ENCODE measurements at places on chromosomes 2 and 18.

- DNase-seq, result no peak
Observed at GRCh38 chr18:23380001-23380550, 73.0 kb upstream of the RIOK3 start.

DNA sequence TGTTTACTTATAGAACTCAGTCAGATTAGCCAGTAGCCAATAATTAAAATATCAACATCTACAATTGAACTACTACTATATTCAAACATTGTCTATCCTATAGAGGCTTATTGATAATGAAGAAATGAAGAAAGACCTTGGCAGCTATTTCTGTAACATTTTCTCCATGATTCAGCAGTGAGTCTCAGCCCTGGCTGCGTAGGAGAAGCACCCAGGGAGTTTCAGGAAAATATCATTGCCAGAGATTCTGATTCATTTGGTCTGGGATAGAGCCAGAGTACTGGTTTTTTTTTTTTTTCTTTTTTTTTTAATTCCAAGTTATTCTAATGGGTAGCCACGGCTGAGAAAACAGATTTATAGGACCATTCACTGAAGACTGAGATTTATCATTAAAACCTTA lies 404.8 kb downstream of the TXNL1 start:
- DNase-seq, result no peak

- no peak for DNase-seq
Observed at GRCh38 chr2:176461098-176461808, 192.0 kb downstream of the MTX2 start.

DNA sequence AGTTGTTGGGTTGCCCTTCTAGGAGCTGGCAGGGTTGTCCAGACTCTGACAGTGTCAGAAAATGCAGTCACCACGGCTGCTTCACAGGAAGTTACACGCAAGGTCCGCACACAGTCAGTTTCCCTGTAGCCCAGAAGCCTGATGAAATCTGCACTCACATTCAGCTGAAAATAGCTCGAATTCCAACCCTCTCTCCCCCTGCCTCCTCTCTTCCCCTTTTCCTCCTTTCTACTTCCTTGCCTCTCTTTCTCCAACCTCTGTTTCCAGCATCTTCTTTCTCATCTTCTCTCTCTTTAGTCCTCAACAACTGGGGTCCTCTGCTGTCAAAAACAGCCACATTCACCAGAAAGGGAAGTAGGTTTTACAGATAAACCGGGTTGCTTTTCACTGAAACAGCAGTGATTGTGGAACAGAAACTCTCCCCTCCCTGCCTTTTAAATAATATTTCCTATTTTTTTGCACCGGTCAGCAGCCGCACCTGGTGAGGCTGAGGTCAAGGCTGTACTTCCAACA lies 69.3 kb downstream of the BCL11A start:
- no peak for DNase-seq

- no peak for DNase-seq
Observed at GRCh38 chr2:45755585-45756335, 104.3 kb downstream of the PRKCE start.

GRCh38 chr2:45725731-45726130 lies 74.3 kb downstream of the PRKCE start:
- no peak for DNase-seq

GRCh38 chr2:237059155-237059875 lies 26.4 kb upstream of the COPS8 start:
- DNase-seq, result no peak

DNA sequence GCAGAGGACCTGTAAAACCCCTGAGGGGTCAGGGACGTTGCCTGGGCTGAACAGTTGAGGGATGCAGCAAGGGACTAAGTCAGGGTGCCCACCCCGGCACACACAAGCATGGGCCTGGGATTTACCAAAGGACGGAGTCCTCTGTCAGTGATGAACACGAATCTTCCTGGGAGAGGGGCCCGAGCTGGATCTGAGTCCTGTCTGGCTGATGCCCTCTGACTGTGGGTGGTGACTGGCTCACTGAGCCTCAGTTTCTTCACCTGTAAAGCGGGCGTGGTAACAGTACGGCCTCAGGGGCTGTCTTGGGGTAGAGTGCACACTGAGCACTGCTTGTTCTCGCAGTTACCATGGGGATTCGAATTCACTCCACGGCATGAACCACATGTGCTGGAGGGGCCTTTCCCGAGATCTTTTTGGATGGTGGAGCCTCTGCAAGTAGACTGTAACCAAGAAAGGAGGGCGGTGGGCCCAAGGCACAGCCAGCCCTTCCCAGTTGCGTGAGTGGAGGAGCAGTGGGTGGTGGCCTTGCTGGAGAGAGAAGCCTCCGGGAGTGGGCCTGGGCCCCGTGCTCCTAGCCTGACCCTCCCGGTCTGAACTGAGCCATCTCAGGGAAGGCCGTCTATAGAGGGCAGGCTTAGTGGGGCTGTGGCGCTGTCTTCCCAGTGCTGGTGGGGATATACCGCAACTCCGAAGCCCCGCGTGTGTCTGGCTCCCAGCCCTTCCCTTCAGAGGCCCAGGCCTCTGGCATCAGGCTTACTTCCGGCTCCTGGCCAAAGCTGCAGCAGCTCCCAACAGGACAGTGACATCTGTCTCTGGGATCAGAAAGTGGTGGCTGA lies 130.8 kb upstream of the HS6ST1 start:
- DNase-seq, result no peak

DNA sequence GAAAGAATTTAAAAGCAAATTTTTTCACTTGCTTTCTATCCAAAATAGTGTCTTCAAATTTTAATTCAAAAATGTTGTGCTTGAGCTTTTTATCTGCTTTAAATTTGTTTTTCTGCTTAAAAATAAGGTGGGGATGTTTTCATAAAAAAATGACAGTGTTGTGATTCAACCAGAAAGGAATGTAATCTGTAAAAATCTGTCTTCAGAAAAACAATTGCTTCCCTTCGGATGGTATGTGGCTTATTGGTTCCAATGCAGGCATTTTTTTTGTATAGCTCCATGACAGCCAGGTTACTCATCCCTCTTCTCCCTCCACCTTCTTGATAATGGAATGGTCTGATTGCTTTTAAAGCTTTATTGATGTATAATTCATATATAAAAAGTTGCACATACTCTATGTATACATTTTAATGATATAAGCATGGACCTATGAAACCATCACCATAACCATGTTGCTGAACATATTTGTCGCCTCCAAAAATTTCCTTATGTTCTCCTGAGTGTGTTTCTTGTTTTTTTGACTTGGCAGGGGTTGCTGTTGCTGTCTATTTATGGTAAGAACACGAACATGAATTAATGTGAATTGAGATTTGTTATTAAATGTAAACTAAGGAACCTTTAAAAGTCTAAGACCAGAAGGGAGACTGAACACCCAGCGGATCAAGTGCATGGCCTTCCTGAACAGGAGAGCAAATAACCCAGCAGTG lies 363.7 kb upstream of the SPHKAP start:
- DNase-seq, result no peak

- no peak for DNase-seq
Observed at GRCh38 chr2:142754182-142754581, 123.3 kb upstream of the KYNU start.

- no peak for DNase-seq
Observed at GRCh38 chr18:23943104-23943503, 71.5 kb upstream of the TTC39C start.

GRCh38 chr2:584863-585823 lies 92.1 kb downstream of the TMEM18 start:
- DNase-seq, result no peak

DNA sequence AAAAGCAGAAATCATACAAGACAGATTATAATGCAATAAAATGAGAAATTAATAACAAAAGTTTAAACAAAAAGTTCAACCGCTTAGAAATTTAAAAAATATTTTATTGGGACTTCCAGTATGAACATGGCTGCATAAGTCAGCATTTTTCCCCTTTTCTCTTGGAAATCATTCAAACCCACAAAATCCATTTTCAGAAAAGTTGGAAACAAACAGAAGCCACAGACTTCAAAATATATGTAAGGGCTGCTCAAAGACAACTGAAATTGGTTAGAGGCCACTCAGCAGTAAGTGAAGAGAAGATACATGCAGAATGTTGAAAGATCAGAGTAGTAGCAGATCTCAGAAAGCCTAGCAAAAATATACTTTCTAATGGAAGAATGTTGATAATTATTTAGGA lies 194.0 kb downstream of the DYSF start:
- DNase-seq, result no peak

- no peak for DNase-seq
Observed at GRCh38 chr2:36360063-36360462, 4.5 kb downstream of the CRIM1 start.

- DNase-seq, result no peak
Observed at GRCh38 chr2:44884677-44885076, 56.8 kb upstream of the SIX3 start.

- no peak for DNase-seq
Observed at GRCh38 chr2:164009756-164010337, 274.0 kb upstream of the FIGN start.

DNA sequence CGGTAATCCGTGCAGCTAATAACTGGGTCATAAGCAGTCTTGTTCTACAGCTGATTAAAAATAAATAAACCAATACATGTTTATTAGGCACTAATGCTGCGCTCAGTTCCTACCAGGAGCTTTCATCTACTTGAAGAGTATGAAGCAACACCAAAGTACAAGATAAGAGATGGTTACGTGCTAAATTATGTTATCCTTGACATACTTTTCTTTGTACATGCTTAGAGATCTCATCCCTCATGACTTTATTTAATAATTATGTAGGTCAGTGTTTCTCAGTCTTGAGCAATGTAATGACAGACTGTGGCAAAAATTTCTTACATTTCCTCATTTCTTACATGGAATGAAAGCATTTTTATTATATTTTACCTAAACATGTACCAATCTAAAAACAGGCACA lies 54.6 kb upstream of the COBLL1 start:
- no peak for DNase-seq

Data from activated CD4-positive, alpha-beta T cell treated with anti-CD3 and anti-CD28 coated beads, Interleukin-2, amount 50 U/mL, for 4 hours (primary cell).